ENCODE measurements at places on chromosomes 1 and 21. TPM values are rescaled to one million over a fixed set of nuclear protein-coding genes. Genes with fewer than 3 reads are reported as not detected.

DNA sequence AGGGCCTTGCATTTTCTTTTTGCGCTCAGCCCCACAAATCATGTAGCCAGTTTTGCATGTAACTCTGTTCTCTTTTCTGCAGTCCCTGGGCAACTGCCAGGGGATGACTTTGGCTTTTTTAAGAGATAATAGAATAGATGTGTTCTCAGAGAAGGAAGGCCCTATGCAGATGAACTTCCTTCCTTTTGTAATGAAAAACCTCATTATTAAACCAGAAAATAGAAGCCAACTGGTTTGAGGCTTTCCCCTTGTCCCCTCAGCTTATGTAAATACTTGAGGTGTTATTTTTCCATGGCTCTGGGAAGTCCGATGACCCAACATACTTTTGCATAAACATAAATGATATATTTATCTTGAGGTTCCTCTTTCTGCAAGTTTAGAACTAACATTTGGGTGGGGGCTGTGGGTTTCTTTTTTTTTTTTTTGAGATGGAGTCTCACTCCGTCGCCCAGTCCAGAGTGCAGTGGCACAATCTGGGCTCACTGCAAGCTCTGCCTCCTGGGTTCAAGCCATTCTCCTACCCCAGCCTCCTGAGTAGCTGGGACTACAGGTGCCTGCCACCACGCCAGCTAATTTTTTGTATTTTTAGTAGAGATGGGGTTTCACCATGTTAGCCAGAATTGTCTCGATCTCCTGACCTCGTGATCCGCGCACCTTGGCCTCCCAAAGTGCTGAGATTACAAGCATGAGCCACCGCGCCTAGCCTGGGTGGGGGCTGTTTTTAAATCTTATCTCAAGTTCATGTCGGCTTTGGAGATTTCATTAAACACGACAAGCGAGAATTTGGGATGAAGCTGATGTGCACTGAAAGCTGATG, 14.4 kb upstream of the FCRL5 start:
- DNase-seq: peak; percentile 82

DNA sequence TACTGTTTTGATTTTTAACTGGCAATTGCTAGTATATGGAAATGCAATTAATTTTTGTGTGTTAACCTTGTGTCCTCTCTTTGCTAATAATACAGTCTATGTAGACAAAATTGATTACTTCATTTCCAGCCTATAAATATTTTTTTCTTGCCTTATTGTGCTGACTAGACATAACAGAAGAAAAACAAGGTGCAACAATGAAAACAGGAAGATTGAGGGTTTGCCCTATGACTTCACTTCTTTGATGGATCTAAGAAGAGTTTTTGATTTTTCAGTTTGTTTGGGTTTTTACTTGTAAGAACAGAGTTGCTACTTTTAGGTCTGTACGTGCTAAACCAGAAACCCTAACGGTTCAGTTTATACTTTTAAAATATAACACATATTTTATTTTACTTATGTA, 8.5 kb upstream of the CNIH4 start:
- DNase-seq: no peak

- no peak for DNase-seq
Observed at GRCh38 chr1:232591344-232591743, 38.6 kb downstream of the SIPA1L2 start.

TOMM20 gene
- 25.0 TPM for polyA plus RNA-seq

DNA sequence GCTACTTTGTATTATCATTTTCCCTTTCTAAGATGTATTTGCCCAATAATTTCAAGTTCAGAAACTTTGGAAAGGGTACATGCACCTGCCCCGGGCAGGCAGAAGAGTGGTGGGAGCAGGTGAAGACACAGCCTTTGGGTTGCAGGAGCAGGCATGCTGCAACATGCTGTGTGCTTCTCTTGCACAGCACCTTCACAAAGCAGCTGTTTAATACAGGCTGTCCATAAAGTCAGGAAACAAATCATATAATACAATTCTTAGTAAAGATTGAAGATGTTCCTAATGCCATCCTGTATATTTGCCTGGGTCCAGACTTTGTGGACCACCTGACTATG, 182.9 kb downstream of the ZNF281 start:
- DNase-seq: no peak

- no peak for DNase-seq
Observed at GRCh38 chr1:160534823-160535605, 12.0 kb upstream of the SLAMF6 start.

ACOT7 gene
- polyA plus RNA-seq: 4.5 TPM

DNA sequence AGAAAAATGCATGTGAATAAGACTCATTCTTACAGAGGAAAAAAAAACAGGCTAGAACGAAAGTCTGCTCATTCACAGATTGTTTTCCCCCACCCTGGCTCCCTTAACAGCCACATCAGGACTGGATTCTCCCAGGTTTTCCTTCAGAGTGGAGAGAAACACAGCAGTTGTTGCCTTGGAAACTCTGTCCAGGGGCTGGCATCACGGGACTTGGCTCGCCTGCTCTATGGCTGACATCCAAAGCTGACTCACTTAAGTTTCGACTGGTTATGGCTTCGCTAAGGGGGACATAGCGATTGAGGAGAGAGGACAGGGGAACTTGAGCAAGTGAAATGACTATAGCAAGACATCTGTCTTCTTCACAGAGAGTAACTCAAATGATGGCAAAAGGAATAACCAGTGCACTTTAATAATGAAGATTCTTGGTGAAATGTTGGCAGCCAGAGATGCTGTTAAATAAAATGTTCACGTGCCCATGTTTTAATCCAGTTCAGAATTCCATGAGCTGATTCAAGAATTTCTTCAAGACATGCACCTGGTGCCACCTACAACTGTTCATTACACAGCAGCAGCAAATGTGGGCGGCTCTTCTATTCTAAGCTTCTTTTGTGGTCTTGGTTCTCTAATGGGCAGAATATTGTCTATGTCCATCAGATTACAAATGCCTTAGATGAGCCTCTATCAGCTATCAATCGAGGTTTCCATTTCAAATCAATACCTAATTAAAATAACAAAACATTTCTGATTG, 21.8 kb downstream of the MIS18A start:
- DNase-seq: no peak

DNA sequence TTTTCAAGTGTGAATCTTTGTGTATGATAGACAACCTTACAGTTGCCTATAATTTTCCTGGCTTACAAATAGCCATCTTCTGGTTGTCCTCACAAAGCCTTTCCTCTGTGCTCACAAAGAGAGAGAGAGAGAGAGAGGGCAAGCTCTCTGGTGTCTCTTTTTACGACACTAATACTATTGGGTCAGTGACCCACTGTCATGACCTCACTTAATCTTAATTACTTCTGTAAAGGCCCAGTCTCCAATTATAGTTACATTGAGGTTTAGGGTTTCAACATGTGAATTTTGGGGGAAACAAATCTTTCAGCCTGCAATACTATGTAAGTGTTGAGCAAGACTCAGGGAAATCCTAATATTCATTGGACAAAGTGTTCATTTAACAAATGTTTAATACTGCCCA, 167.4 kb upstream of the COL11A1 start:
- no peak for DNase-seq

AGMAT gene
- polyA plus RNA-seq: 2.7 TPM

TAS1R1 gene
- not detected for polyA plus RNA-seq

PTCH2 gene
- 0.56 TPM for polyA plus RNA-seq

DNA sequence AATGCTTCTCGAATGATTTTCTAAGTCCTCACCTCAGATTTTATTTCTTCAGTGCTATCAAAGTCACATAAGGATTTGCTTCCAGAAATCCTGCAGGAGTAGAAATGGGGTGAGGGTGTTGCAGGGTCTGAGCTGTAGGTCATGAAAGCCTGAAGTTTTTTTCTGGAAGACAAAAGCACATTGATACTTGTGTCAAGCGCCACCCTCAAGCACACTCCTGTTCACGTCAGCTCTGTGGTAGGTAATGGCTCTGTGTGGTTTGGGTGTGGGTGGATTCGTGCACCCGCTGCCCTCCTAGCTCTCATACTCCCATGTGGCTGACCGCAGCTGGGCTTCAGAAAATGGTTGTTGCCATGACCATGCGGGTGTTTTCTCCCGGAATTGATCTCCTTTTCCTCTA, 39.9 kb downstream of the AKNAD1 start:
- DNase-seq: no peak

DNA sequence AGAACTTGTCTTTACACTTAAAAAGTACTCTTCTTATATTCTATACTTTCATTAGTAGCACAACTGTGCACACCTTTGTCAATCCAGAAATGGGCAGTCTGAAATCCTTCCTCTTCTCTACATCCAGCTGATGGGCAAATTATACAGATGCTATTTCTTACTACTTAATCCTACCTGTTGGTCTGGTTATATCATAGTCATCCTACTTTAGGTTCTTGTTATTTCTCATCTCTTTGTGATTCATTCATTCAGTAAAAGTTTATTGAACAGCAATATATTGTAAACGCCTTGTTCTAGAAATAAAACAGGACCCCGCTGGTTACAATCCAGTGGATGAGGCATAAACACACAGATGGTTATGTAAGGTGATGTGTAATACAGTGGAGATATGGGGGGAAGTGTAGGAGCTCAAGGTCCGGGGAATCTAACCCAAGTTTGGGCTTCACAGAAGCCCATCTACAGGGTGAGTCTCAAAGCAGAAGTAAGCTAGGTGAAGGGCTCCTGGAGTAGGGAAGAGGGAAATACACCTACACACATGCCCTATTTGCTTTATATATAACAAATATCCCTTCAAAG, 11.8 kb upstream of the FUBP1 start:
- no peak for DNase-seq

TMEM52 gene
- 1.00 TPM for polyA plus RNA-seq

- no peak for DNase-seq
Observed at GRCh38 chr1:221279146-221279545, 399.9 kb downstream of the HLX start.

DNA sequence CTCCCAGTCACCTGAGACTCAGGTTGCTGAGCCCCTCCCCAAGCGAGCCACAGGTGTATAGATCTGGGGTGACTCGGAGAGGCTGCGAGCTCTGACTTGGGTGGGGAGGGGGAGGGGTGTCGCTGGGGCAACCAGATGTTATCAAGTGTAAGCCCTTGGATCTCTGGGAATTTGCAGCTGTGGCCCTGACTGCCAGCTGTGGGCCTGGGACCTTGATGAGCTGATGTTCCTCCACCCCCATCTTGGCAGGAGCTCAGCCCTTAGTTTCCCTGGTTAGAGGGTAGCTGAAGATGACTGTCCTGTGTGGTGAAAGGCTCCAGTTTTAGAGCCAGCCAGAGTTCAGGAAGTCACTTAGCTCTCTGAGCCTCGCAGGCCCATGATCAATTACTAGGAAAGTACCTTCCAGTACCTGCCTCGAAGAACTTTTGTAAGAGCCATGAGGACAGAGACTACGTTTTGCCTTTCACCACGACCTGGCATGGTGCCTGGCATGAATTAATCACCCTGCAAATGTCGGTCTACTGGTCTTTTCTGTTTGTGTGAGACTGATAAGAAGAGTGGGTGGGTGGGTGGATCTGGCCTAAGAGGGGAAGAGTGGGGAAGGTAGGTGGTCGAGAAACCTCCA, 55.8 kb downstream of the YARS1 start:
- DNase-seq: no peak

GRCh38 chr1:14949270-14949835, 204.2 kb upstream of the TMEM51 start:
- DNase-seq: no peak

DNA sequence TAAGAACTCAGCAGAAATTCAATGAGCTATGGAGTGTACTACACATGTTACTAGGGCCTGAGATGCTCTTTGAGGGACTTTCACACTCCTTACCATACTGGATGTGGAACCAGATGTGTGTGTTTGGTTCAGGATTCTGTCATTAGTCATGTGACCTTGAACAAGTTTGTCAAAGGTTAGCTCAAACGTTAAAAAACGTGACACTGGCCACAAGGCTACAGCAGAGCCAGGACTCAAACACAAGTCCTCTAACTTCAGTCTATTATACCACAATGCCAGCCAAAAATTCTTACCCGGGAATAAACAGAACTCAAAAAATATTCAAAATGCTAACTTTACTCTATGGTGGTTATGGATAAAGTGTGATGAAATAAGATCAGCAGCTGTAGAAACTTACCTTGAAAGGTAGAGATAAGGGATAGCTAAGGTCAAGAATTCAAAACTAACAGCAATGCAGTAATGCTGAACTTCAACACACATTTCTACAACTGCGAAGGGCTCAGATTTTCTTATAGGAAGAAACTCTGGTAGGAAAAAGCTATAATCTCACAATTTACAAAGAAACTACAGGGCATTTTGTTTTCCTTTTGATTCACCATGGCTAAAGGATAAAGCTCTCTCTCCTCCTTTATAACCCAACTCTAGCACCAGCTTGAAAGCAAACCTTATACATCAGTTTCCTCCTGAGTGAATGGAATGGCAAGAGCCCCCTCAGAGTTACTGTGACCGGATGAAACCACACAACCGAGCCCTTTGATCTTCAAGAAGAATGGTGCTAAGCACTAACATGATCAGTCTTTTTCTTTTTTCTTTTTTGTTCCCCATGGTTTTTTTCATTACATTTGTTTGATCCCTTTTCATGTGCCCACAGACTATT, 233.9 kb downstream of the SLC45A1 start:
- no peak for DNase-seq

TNNI3K gene
- polyA plus RNA-seq: 3.1 TPM

- no peak for DNase-seq
Observed at GRCh38 chr1:51600965-51601364, 15.9 kb upstream of the OSBPL9 start.

DNA sequence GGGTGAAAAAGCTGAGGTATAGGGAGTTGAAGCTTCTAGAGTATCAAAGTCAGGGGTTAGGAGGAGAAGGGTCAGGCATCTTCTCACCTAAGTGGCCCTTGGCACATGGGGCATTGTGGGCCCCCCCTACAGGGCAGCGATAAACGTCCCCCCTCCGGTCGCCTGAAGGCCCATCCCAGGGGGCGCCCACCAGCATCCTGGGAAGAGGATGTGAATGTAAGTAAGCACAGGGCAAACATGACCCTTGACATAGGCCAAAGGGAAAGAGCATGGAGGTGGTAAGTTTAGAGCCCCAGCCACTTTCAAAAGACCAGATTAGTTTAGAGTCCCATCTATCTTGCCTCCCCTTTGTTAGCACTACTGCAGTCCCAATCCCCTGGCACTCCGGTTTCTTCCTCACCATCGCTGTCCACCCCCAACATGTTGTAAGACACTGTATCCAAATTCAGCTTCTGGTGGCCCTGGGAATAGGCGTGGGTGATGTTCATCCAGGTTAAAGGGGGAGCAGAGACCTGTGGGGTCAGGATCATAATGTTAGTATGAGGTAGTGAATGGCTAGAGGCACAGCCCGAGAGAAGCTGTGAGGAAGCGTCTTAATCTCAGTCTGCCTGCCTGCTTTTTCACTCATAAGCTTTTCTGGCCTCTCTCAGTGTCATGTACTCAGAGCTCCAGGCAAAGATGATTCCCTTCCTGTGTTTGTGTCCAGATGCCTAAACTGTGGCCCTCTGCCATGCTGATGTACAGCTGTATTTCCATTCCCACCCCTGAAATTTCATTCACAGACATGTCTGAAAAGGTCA, 2.7 kb downstream of the ITGA10 start:
- DNase-seq: no peak

- no peak for DNase-seq
Observed at GRCh38 chr1:30645807-30646206, 77.6 kb downstream of the MATN1 start.

- peak; percentile 88 for DNase-seq
Observed at GRCh38 chr21:25457411-25457810, 149.9 kb downstream of the MRPL39 start.

DISC1 gene
- 3.4 TPM for polyA plus RNA-seq

MARK1 gene
- 0.16 TPM for polyA plus RNA-seq

- no peak for DNase-seq
Observed at GRCh38 chr1:34403156-34403555, 226.4 kb downstream of the C1orf94 start.

Measured in B cell (primary cell).